ENCODE measurements at places on chromosomes 5 and 9.

GRCh38 chr5:76345582-76345981 lies 57.5 kb upstream of the IQGAP2 start:
- DNase-seq: no peak

DNA sequence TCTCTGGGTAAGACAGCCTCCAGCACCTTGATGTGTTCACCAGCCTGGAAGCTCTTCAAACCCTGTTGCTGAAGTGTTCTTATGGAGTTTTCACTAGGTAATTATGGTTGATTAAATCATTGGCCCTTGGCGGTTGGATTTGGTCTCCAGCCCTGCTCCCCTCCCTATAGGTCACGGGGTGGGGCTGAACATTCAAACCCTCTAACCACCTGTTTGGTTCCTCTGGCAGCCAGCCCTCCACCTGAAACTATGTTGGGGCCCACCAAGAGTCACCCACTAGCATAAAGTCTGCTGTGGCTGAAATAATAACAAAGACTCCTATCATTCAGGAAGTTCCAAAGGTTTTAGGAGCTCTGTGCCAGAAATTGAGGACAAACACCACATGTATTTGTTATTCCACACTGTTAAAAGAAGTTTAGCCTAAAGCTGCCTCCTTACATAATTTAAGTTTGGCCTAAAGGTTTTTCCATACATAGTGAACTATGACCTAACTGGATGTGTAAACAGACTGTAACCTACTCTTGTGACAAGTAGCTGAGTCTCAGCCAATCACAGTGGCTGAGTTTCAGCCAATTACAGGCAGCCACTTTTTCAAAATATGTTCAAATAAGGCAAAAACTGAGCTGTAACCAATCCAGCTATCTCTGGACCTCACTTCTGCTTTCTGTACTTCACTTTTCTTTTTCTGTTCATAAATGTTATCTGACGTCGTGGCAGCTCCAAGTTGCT lies 34.8 kb downstream of the TMEM252 start:
- DNase-seq: no peak

GRCh38 chr5:159216454-159216853 lies 7.1 kb upstream of the RNF145 start:
- DNase-seq: no peak

DNA sequence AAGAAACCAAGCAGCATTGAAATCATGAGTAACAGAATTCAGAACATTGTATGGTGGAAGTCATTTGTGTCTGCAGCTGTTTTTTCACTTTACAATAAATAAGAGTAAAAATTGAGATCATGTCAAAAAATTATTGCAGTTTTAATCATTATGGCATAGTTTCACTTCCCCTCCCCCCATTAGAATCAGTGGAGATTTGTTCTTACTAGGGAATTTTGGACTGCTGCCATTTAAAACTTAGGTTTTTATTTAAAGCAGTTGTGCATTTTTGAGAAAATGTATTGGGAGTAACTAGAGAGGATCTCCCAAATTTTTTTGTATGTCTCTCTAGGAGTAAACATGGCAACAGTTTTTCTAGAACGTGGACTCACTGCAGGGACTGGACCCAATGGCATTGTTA lies 20.4 kb downstream of the GTF3C4 start:
- no peak for DNase-seq

- no peak for DNase-seq
These were observed 236.1 kb downstream of the MARCHF11 start for GRCh38 chr5:15943487-15943886.

DNA sequence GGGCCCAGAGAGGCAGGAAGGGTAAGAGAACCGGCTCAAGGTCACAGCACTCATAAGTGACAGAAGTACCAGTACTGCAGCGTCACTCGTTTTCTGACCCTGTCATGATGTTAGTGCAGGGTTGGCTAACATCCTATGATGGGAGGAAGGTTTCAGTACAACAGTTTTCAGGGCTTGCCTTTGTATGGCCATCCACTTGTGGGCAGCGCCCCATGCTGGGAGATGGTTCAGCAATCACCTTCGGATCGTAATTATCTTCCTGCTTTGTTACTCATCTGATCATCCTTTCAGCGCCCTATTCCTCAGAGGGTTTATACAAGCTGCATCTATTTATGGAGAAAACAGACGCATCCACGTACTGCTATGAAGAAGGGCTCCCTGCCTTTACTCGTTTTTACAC lies 2.4 kb downstream of the MAP1B start:
- DNase-seq: no peak

DNA sequence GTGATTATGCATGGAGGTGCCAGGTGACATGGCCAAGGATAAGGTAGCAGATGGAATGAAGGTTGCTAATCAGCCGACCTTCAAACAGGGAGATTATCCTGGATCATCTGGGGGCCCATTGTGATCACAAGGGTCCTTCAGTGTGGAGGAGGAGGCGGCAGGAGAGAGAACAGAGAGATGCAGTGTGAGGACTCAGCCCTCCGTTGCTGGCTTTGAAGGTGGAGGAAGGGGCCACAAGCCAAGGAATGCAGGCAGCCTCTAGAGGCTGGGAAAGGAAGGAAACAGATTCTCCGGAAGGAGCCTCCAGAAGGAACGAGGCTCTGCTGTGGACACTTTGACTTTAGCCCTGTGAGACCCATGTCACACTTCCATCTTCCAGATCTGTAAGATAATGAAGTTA lies 27.4 kb upstream of the EEIG1 start:
- DNase-seq: no peak

GRCh38 chr9:35725362-35725761 lies 6.6 kb downstream of the TLN1 start:
- DNase-seq: no peak

DNA sequence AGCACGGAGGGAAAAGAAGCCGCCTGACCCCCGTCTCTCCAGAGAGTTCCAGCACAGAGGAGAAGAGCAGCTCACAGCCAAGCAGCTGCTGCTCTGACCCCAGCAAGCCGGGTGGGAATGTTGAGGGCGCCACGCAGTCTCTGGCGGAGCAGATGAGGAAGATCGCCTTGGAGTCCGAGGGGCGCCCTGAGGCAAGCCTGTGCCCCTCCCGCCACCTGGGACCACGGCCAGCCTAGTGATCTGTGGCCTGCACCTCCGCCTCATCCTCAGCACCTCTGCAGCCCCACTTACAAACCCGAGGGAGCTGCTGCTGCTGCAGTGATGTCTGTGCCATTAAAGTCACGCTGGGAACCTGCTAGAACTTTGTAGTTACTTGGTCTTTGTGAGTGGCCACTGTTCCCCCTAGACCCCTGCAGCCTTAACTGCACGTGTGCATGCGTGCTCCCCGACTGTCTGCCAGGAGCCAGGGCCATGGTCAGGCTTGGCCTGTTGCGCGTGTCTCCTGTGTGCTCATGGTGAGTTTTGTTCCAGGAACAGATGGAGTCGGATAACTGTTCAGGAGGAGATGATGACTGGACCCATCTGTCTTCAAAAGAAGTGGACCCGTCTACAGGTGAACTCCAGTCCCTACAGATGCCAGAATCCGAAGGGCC lies 12.5 kb downstream of the SQSTM1 start:
- no peak for DNase-seq
